ENCODE measurements at places on chromosomes 6 and 20. TPM values are rescaled to one million over a fixed set of nuclear protein-coding genes. Genes with fewer than 3 reads are reported as not detected.

LPA gene
- 4.4 TPM for total RNA-seq

GRM4 gene
- 28.3 TPM for total RNA-seq

SLC22A16 gene
- 0.91 TPM for total RNA-seq

VSX1 gene
- 0.18 TPM for total RNA-seq

STMND1 gene
- total RNA-seq = 0.36 TPM

PTK6 gene
- total RNA-seq = not detected

PHACTR1 gene
- total RNA-seq = 35.8 TPM

ARHGAP40 gene
- not detected for total RNA-seq

ZC3H12D gene
- 0.36 TPM for total RNA-seq

BMP2 gene
- 11.4 TPM for total RNA-seq

SCGN gene
- total RNA-seq = 0.36 TPM

C6orf118 gene
- 17.1 TPM for total RNA-seq

PROKR2 gene
- 0.45 TPM for total RNA-seq

CALHM4 gene
- not detected for total RNA-seq

LY6G6D gene
- total RNA-seq = not detected

EDN1 gene
- total RNA-seq = 6.3 TPM

KCNK17 gene
- total RNA-seq = 1.5 TPM

SLC52A3 gene
- 0.36 TPM for total RNA-seq

KCNQ5 gene
- 4.1 TPM for total RNA-seq

RBM12 gene
- 79.5 TPM for total RNA-seq

ATF6B gene
- total RNA-seq = 25.0 TPM

PCSK2 gene
- 24.1 TPM for total RNA-seq

PAK5 gene
- 27.8 TPM for total RNA-seq

COL9A3 gene
- 3.8 TPM for total RNA-seq

RPL7L1 gene
- total RNA-seq = 81.9 TPM

PABPC1L gene
- 11.1 TPM for total RNA-seq

HLA-DRB5 gene
- total RNA-seq = not detected
